ENCODE measurements at places on chromosomes 11 and 22.

- DNase-seq = no peak
These were observed 92.9 kb upstream of the AMOTL1 start for GRCh38 chr11:94675239-94675638.

DNA sequence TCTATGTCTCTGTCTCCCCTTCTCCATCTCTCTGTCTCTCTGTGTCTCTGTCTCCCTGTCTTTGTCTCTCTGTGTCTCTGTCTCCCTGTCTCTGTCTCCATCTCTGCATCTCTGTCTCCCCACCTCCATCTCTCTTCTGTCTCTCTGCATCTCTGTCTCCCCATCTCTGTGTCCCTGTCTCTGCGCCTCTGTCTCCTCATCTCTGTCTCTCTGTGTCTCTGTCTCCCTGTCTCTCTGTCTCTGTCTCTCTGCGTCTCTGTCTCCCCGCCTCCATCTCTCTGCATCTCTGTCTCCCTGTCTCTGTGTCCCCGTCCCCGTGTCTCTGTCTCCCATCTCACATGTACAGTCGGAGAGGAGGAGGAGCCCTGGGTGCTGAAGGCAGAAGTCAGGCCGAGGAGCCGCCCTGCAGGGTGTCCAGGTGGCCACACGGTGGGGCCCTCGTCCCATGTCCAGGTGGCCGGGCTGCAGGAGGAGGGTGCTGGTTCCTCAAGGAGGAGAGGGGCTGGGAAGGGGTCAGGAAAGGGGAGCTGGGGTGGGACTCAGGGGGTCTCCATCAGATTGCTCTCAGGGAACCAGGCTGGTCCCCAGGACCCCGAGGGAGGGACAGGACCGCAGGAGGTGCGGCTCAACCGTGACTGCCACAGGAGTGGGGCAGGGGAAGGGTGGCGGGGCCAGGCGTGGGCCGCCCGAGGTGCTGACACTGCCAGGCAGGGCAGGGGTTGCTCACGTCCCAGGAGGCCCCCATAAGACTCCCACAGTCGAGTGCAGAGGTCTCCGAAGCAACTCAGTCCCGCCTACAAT is 25.6 kb upstream of the TH start:
- peak; percentile 51 for DNase-seq

DNA sequence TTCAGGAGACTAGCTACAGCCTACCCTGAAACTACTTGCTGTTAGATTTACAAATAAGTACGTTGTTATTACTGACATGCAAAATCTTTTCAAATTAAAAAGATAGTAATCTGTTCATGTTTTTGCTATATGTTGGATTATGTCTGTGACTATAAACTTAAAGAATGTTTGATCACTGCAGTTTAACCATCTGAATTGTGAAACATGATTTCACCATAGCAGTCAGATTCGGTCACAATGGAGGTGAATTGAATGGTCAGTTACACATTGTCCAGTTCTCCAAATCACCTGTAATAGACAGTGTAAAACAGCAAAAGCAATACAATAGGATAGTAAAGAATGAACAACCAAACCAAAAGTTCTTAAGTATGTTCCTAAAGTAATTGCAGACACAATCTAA is 43.3 kb downstream of the CCDC83 start:
- no peak for DNase-seq

DNA sequence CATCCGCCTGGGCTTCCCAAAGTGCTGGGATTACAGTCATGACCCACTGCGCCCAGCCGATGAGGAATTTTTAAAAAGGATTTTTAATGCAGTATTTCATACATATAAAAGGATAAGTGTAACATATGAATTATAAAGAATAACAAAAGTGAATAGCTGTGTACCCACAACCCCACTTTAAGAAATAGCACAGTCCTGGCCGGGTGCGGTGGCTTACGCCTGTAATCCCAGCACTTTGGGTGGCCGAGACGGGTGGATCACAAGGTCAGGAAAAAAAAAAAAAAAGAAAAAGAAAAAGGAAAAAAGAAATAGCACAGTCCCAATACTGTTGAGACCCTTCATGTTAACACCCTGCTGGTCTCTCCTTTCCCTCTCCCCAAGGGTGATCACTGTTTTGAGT is 54.3 kb upstream of the CABP7 start:
- DNase-seq = no peak

GRCh38 chr11:33588056-33588455 is 112.6 kb downstream of the C11orf91 start:
- DNase-seq = no peak

GRCh38 chr11:12376259-12377081 is 901 bp upstream of the PARVA start:
- DNase-seq = no peak

GRCh38 chr11:102254047-102254446 is 63.2 kb upstream of the BIRC3 start:
- DNase-seq = no peak

- DNase-seq = no peak
These were observed 56.5 kb upstream of the NAV2 start for GRCh38 chr11:19656140-19656541.

DNA sequence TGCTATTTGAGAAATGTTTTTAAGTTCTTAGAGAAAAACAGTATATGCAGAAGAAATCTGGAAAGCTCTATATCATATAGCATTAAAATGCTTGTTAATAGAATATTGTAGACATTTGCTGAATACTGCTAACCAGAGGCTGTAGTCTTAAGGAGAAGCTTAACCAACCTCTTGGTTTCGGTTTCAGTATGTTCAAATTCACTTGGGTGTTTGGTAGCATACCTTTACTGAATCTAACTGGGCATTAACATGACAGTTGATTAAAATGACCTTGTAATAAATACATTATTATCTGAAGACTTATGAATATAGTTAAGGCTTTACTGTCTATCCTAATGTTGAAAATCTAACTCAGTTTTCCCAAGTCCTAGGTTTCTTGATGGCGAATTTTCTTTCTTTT is 5.4 kb downstream of the PCF11 start:
- DNase-seq = no peak

DNA sequence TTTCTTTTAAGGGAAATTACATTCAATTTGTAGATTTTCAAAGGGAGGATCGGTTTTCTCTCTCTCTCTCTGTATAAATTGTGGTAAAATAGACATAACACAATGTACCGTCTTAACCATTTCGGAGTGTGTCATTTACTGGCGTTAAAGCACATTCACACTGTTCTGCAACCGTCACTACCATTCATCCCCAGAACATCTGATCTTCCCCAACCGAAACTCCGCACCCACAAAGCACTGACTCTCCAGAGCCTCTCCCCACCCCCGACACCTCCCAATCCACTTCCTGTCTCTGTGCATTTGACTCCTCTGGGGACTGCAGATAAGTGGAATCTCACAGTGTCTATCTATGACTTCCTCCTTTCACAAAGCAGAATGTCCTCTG is 15.9 kb upstream of the GRAMD4 start:
- DNase-seq = no peak

GRCh38 chr11:82988936-82989627 is 82.6 kb downstream of the RAB30 start:
- no peak for DNase-seq

Measured in activated naive CD8-positive, alpha-beta T cell treated with anti-CD3 and anti-CD28 coated beads, Interleukin-2, amount 50 U/mL, for 16 hours (primary cell).